CD14-positive monocyte (primary cell): ENCODE measurements at places on chromosomes 5 and 9.

GRCh38 chr9:133355881-133356357 lies 368 bp downstream of the SURF1 start:
- no peak for DNase-seq

DNA sequence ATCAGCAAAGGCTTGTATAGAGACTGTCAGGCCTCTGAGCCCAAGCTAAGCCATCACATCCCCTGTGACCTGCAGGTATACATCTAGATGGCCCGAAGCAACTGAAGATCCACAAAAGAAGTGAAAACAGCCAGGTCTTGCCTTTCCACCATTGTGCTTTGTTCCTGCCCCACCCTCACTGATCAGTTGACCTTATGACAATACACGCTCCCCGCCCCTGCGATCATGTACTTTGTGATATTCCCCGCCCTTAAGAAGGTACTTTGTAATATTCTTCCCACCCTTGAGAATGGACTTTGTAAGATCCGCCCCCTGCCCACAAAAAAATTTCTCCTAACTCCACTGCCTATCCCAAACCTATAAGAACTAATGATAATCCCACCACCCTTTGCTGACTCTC lies 18.6 kb upstream of the NPM1 start:
- DNase-seq: no peak

GRCh38 chr9:111937781-111938426 lies 41.3 kb downstream of the UGCG start:
- peak; percentile 69 for DNase-seq

DNA sequence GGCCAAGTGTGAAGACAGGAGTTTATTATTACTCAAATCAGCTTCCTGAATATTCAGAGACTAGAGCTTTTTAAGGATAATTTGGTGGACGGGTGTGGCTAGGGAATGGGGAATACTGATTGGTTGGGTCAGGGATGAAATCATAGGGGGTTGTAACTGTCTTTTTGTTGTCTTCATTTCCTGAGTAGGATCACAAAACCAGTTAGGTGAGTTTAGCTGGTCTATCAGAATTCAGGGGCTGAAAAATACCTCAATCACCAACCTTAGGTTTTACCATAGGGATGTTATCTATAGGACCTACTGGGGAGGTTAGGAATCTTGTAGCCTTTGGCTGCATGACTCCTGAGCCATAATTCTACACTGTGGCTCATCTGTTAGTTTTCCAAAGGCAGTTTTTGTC lies 235.8 kb downstream of the YTHDC2 start:
- DNase-seq: no peak

DNA sequence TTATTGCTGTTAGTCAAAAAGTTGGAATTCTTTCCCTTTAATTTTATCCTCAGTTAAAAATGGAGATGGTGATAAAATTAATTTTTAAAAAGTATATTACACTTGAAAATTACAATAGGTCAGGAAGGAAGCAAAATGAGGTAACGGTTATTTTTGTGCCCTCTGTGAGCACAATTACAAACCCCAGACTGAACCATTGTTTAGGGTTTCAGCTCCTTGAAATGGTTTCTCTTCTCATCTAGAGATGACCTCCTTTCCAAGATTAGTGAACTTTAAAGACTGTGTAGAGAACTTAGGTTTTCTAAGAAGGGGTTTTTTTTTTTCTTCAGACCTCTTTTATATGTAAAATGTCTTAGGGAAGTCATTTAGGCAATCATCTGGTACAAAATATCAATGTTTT lies 126.2 kb upstream of the CHD1 start:
- DNase-seq: no peak

GRCh38 chr5:50647726-50648125 lies 18.7 kb upstream of the PARP8 start:
- peak; percentile 71 for DNase-seq

DNA sequence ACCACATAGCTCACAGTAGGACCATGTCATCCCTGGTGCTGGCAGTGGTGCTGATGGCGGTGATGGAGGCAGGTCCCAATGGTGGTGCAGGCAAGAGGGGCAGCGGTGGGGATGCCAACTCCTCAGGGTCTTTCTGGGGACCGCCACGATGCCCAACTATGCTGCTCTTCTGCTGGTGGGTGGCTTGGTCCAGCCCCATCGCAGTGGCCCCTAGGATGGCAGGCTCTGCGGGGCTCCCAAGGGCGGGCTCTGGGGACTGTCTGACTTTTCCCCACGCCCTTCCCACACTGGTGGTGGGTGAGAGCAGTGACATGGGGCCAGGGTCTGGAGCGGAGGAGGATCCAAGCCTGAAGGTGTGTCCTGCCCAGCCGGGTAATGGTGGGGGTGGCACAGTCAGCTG lies 288.9 kb upstream of the RIOK2 start:
- no peak for DNase-seq

DNA sequence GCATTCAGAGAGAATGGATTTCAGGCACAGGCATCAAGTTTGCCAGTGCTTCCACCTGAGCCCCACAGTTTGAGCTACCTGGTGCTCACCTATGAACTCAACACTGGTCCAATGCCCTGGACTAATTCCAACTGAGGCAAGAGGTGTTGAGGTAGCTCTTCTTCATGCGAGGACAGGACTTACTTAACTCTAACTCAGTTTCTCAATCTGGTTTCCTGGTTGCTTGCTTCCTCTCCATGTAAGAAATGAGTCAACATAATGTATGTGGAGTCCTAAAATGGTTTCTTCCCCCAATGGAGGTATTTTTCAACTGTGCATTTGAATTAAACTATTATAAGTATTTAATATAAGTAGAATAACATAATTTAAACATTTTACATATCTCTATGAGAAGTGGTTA lies 523.6 kb upstream of the DAB2 start:
- no peak for DNase-seq

- DNase-seq: no peak
Observed at GRCh38 chr5:72141440-72142355, 34.4 kb downstream of the MAP1B start.

- DNase-seq: no peak
Observed at GRCh38 chr9:137460363-137461315, 1.5 kb upstream of the NSMF start.
